ENCODE measurements at places on chromosomes 5 and 9.

DNA sequence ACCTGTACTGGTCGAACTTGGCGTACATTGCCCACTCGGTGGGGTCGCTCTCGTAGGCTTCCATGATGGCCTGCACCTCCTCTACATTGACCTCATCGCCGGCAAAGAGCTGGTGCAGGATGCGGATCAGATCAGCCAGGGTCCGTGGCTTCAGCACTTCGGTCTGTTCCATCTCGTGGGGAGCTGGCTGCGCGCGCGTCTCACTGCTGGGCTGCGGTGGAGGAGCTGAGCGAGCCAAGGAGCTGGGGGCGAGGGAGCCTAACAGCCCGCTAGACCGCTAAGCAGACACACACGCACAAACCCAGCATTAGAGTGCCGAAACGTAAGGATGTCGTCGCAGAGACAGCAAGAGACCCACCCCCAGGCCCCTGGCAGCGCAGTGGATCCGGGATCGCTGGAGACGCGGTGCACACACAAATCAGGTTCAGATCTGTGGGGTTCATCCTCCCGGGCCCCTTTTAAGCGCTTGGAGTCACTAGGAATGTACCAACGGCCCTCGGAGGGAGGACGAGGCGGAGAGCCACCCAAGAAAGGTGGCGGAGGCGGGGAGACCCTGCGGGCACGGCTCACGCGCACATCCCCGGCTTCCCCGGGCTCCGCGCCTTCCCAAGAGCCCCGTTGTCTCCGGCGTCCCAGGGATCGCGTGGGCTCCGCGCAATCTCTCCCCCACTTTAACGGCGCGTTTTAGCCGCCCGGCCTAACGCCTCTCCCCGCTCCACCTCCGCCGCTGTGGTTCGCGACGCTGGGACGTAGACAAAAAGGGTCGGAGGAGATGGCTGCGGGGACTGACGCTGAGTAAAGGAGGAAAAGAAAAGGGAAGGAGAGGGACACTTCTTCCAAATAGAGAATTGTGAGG, at the start of gene CDO1:
TSS of gene CDO1 (minus strand) at position 434 of the 856 bp plus-strand sequence. CDS start at position 172, 262 bp downstream.
- DNase-seq = no peak

- no peak for DNase-seq
Observed at GRCh38 chr5:65535529-65535987, 27.4 kb downstream of the CENPK start.

DNA sequence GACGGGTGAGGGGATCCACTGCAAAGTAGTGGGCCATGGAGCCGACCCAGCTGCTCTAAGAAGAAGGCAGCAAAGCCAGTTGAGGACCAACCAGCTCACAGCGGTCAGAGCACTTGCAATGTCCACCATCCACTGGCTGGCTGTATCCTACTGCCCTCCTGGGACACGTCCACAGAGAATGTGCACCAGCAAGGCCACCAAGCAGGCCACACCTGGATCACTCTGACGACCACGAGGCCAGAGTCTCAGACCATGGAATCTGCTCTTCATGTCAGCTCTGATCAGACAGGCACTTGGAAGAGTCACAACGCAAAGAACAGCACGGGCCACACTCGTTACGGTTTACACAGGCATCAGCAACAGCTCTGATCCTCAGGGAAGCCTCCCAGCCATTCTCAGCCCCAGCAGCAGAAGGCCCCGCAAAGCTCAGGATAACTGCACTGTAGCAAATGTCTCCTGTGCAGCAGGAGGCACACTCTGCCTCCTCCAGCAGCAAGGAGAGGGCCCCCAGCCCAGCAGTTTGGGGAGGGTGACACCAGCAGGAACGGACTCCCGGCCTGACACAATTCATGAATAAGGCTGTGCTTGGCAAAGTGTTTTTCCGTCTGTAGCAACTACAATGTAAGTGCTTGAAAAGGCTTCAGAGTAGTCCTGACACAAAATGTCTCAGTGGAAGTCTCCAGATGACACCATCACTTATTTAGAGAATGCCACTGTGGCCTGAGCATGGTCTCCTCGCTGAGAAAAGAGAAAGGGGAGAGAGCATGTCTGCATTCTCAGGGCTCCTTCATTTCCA, 15.7 kb downstream of the SEMA4D start:
- DNase-seq = no peak

- DNase-seq = no peak
Observed at GRCh38 chr9:119216651-119217331, 152.4 kb downstream of the BRINP1 start.

DNA sequence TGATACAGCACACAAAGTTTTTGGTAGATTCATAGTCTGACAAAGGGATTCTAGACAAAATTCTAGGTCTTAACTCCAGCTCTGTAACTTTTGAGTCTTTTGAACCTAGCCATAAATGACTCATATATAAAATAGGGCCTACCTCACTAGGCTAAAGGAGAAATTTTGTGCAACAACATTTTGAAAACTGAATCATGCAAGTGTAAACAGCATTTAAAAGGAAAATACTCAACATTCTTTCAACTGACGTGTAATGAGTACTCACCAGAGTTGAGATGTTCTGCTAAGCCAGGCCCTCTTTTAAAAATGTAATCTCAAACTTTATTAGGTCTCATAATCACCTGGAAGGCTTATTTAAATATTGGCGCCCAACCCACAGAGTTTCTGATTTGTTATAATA, 113.2 kb downstream of the STK32A start:
- DNase-seq = no peak

GRCh38 chr5:80653502-80653901, 950 bp upstream of the MSH3 start:
- DNase-seq = no peak

- no peak for DNase-seq
Observed at GRCh38 chr5:56574778-56575177, 240.6 kb upstream of the MAP3K1 start.

DNA sequence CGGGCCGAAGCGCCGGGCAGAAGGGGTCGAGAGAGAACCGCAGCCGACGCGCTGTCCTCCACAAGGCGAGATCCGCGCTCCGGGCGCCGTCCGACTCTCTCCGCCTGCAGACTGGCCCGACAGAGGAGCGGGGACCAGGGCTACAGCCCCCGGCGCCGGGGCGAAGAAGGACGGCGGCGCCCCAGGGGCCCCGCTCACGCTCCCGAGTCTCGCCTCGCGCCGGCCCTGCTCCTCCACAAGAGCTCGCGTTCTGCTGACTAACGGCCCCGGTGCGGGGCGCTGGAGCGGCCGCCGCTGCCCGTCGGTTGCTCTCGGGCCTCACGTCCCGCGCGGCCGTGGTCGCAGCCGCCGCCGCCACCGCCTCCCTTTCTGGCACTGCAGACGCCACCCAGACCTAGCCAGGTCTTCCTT, 338 bp downstream of the ABHD17B start:
- no peak for DNase-seq

- DNase-seq = no peak
Observed at GRCh38 chr5:72386639-72387038, 66.5 kb downstream of the PTCD2 start.

GRCh38 chr5:50646591-50646990, 19.8 kb upstream of the PARP8 start:
- no peak for DNase-seq

DNA sequence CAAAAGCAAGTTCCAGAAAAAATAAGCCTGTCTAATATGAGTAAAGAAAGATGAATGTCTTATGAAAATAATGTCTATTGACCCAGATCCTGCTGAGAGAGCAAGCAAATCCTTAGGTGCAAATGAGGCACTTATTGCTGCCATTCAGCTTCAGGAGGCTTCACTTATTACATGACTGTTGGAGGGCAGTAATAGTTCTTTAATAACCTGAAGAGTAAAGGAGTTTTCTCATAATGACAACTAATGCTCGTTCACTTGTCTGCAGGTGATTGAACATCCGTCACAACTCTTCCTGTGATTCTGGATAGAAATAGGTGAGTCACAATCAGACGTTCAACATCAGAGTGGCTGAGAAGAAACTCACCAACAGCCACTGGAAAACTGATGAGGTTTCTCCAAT, 58.3 kb downstream of the SPOCK1 start:
- DNase-seq = no peak

DNA sequence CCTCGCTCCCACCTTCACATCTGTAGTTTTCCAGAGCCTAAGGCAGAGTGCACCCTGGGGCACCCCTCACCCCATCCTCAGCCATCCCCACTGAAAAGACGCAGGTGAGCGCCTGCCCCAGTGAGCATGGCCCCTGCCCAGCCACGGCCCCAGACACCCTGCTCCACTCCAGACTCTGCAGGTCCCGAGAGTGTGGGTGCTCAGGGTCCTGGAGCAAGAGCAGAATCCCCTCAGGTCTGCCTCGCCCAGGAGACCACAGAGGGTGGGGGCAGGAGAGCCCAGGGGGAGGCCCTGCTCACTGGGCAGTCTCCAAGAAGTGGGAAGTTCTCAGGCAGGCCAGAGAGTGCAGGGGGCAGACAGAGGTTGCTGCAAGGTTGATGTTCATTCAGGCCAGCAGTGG, 158.6 kb upstream of the PPP1R26 start:
- no peak for DNase-seq

DNA sequence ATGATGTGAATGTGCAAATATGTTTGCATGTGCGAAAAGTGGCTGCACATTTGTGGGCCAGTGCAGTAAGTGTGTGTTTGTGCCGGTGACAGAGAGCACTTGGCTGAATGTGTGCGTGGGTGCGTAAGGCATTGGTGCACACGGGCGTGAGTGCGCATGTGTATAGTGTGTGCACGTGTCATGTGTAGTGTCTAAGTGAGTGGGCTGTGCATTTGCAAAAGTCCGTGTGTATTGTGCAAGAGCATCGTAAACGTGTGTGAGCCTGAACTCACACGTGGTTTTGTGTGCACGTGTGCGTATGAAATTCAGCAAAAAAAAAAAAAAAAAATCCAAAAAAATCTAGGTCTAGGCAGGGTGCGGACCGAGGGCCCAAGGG, 6.5 kb upstream of the EBF1 start:
- no peak for DNase-seq

GRCh38 chr9:136847088-136847825, 2.0 kb upstream of the PHPT1 start:
- DNase-seq = no peak

GRCh38 chr5:135020111-135020895, 13.7 kb downstream of the PITX1 start:
- no peak for DNase-seq

DNA sequence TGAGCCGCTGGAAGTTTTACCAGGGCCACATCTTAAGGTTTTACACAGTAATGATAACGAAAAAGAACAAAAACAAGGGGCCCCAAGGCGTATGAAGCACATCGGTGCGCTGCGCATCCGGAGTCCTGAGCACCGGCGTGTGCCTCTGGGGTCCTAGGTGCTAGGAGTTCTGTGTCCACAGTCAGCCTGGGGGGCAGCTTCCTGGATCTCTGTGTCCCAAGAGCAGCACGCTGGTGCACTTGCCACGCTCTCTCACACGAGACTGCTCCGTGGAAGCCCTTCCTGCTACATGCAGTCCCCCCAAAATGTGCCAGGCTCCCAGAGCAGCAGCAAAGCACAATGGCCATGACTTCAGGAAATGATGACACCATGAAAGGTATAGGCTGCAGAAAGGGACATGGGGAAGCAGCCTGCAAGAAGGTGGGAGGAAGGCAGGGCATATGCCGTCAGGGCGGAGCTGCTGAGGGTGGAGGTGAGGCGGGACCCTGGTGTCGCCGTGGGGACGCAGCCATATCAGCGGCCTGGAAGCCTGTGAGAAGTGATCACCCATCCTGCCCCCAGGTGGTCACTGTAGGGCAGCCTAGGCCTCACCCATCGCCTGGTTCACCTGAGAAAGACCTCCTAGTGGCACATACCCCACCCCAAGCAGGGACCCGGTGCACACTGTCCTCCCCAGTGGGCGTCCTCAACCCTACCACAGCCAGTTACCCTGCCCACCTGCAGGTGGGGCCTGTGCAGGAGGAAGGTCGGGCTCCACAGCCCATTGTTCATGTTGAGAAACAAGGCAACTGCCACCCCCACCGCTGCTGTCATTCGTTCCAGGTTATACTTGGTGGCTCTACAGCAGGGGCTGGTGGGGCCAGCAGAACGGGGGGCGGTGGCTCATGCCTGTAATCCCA, 23.6 kb upstream of the SLC6A3 start:
- no peak for DNase-seq

DNA sequence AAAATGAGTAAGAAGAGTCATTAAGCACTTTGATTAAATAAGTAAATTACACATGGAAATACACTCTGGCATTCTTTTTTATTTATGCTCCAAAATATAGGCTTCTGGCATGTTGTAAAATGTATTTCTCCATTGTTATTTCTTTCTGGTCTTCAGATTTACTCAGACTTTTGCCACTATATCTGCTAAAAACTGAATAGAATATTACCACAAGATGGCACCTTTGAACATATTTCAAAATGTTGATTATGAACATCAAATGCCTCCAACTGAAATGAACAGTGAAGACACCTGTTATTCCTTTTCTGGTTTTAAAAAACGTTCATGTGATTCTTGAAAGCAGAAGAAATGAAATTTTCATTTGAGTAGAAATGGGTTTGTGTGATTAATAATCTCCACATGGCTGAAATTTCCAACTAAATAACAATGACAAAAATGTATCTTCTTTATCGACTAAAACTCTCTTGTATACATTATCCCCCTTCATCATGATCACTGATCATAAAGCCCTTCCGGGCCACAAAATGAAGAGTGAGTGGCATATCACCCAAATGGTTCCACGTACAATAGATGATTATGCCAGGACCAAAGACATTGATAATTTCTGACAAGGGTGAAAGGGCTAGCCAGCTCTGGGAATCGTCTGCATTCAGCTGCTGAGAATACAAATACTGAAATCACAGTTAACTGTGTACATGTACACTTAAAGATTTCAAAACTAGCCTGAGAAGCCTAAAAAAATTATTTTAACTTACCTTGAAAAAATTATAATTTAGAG, 23.8 kb downstream of the TYRP1 start:
- DNase-seq = no peak

DNA sequence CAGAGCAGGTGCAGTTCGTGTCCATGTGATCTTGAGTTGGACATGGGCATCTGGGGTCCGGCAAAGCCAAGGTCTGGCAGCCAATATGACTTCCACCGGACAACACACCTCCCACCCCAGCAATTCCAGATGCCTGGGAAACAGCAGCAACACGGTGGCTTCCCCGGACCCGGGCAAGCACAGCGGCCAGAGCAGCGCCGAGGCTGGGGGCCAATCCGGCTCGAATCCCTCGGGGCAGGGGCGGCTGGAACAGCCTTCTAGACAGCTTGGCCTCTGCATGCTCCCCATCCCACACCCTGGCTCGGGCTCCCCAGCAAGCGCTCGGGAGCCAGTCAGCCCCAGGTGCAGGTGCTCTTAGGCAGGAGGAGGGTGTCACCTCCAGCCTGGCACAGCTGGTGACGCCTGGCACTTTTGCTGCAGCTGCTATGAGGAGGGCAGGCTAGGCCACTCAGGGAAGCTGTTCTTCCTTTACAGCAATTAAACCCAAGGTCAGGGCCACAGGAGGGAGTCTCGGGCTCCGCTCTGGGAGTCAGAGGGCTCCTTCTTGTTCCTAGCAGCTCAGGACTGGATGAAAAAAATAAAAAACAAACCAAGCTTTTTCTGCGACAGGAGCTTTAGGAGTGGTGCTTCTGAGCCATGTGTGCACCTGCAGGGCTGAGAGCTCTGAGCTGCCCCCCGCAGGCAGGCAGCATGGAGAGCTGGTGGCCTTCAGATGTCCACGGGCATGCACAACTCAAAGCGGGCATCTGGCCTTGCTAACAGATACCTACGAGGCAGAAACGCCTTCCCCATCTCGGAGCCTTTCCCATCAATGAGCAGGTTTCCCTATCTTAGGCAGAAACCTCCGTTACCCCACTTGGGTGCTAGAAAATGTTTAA, 28.2 kb downstream of the DBH start:
- no peak for DNase-seq

- DNase-seq = no peak
Observed at GRCh38 chr5:176750144-176750543, 60.2 kb upstream of the UNC5A start.

GRCh38 chr5:172048539-172049101, 42.2 kb upstream of the FBXW11 start:
- DNase-seq = no peak
